ENCODE measurements at places on chromosomes 4 and X.
A peak's percentile ranks its signal among the peaks of the same experiment; 100 is the strongest.

- no peak for DNase-seq
Observed at GRCh38 chrX:100645106-100645505, 1.1 kb downstream of the SRPX2 start.

- peak; percentile 16 for DNase-seq
Observed at GRCh38 chr4:68490826-68491457, 43.7 kb downstream of the TMPRSS11E start.

DNA sequence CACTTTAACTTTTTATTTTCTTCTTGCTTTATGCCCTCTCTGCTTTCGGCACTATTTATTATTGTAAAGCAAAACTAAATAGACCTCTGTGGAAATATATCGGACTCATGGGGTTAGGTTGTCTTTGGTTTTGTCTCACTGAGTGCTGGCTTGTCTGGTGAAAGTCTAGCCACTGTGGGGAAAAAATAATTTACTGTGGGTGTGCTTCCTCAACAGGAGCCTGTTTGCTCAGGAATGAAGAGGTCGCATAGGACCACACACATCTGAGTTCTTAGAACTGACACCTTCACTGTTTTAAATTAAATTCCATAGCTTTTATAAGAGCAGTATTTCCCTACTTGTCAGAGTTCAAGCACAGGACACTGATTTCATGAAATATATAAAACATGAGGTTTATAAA lies 103.0 kb upstream of the BMPR1B start:
- no peak for DNase-seq

DNA sequence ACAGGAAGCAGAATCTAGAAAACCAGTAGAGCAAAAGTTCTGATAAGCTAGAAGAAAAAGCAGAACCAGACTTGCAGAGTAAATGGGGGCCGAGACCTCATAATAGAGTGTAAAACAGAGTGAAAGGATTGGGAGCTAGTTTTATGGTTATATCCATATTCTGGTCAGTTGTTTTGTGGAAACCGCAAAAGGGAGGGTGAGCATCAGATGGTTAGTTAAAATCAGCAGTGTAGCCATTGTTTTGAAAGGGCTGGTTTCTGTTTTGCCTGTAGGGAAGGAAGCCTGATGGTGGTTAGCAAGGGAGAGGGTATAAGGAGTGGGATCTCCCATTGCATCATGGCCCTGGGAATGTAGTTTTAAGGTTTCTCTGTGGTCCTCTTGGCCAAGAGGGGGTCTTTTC lies 17.2 kb upstream of the CCNI start:
- no peak for DNase-seq

- peak; percentile 54 for DNase-seq
Observed at GRCh38 chrX:14354521-14354920, 174.8 kb upstream of the GLRA2 start.

GRCh38 chr4:28686618-28687017 lies 1826.0 kb downstream of the STIM2 start:
- DNase-seq: peak; percentile 2

- DNase-seq: no peak
Observed at GRCh38 chr4:76568262-76568661, 133.2 kb downstream of the SHROOM3 start.

DNA sequence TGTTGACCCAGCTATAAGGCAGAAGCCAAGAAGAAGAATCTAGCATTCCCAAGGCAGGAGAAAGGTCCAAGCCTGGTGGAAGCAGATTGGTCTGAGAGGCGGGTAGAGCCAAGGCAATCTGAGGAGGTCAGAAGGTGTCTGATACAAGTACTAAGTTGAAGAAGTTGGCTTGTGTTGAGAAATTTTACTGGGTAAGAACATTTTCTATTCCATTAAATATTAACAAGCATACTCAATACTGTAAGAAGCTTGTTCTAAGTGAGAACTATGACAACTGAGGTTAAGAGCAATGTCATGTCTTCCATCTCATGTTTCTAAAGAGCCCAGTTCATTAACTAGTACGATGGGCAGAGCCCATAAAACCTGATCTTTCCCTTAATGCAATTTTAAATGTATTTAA lies 75.0 kb downstream of the FAM13A start:
- no peak for DNase-seq

- DNase-seq: no peak
Observed at GRCh38 chr4:141913928-141914327, 277.5 kb downstream of the IL15 start.

DNA sequence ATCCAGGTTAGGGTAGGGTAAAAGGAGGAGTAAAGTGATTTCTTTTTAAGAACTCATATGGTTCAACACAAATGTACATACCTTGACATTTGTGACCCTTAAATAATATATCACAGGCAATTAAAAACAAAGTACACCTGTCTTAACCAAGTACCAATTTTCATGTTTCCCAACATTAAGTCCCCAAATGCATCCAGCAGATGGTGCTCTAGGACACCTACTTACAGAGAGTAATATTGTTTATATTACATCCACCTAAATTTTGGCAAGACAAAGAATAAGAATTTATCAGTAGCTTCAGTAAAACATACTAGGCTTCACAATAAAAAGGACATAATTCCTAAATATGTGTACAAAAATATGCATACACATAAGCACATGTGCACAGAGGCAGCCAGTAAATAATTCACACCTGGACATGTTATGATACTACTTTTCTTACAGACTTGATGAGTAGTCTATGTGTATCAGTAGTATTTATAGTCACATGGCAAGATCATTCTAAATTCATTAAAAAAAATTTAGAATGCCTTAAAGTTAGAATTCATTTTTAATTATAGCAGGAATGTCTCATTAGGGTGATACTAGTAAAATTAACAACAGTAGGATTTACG lies 219.7 kb downstream of the DCLK2 start:
- peak; percentile 42 for DNase-seq

DNA sequence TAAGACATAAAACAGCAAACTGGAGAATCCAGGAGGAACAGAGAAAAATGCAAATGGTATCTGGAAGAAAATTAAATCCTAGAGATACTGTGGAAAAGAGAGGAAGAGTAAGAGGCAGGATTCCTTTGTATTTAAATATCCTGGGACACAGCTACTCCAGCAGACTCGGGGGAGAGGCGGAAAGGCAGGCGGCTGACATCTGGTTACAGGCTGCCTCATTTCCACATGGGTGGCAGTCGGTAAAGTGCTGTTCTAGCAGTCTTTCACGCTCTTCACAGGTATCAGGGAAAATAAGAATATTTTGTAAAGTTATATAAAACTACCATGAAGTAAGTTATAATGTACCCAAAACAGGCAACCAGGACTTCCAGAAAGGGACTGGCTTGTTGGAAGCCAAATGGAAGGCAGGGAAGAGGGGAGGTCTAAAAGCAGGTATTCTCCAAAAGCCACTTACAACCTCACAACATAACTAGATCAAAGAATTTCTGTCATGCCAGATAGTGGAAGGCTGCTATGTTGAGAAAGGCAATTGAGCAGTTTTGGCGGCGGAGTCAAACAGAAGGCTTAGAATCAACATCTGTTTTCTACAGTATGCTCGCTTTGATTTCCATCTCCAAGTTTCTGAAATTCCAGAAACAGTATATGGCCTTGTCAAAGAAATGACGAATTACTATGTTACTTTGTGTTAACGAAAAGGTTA lies 1.3 kb upstream of the TIGD2 start:
- peak; percentile 14 for DNase-seq

DNA sequence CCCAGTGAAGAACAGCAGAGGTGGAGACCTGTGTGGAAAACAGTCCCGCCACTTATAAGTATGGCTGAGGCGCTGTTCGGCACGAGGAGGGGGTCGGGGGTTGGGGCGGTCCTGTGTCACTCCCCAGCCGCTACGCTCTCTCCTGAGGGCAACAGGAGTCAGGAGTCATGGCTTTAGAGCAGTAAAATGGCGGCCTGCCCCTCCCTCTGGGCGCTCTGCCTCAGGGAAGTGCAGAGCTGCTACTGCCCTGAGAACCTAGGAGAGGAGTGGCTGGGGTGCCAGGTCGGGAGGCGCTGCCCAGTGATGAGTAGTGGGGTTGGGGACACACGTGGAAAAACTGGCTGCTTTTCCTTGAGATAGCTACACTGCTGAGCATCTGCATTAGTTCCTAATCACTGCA lies 551.2 kb upstream of the AMOT start:
- DNase-seq: no peak

DNA sequence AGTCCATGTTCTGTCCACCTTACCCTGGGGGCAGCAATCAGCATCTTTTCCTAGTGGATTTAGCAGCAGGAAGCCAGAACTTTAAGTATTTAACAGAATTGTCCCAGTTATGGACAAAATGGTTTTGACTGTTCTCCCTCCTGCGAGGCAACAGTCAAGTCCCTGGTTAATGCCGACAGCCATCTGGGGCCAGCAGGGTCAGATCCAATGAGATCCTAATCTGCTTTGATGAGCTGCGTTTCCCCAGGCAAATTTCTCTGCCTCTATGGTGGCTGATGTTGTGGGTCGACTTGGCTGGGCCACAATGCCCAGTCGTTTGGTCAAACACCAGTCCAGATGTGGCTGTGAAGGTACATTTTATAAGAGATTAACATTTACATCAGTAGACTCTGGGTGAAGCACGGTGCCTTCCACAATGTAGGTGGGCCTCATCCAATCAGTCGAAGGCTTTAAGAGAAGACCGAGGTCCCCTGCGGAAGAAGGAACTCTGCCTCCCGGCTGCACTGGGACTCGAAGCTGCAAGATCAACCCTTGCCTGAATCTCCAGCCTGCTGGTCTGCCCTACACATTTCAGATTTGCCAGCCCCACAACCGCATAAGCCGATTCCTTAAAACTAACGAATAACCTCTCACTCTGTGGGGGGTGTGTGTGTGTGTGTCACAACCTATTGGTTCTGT lies 89.0 kb upstream of the C4orf50 start:
- no peak for DNase-seq

GRCh38 chr4:184845367-184846021 lies 19.7 kb upstream of the ACSL1 start:
- DNase-seq: peak; percentile 23

- no peak for DNase-seq
Observed at GRCh38 chr4:68654946-68655721, 15.3 kb downstream of the UGT2B15 start.

GRCh38 chr4:21469438-21470300 lies 478.9 kb downstream of the KCNIP4 start:
- DNase-seq: peak; percentile 6

DNA sequence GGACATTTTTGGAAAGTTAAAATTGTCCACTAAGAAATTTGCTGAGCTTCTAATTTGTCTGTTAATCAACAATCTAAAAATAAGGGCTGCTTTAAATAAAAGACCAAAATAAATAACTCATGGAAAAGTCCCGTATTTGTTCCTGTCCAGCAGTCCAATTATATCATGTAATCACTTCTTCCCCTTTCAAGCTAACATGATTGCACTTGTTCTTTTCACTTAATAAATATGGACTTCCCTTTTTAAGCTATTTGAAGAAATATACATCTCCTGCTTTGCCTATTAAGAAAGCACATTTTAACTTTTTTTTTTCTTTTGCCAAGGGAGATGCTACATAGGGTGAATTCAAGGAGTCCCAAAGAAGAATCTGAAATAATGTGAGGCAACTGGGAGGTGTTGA lies 55.6 kb upstream of the FRAS1 start:
- no peak for DNase-seq

DNA sequence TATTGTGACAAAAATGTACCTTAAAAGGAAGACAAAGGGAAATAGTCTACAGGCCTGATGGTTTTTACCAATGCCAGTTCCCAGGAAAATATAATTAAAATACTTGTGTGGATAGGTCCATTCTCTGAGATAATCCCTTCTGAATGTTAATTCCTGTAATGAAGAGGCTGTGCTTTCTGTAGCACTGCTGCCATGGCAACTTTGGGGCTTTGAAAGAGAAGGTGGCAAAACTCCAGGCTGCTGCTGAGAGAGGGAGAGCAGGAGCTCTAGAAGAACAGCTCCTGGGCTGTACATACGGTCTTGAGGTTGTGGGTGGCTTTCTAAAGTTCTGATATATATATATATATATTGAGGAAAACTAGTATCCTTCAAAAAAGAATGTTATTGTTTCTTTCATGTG lies 125.4 kb downstream of the PDLIM5 start:
- peak; percentile 49 for DNase-seq

Data from muscle of back (tissue), 13 donors.